ENCODE measurements at places on chromosomes 11 and 22.

GRCh38 chr11:61372659-61373420, 10.7 kb downstream of the TMEM138 start:
- no peak for DNase-seq

- DNase-seq: no peak
Observed at GRCh38 chr11:44899959-44900358, 50.7 kb downstream of the TP53I11 start.

DNA sequence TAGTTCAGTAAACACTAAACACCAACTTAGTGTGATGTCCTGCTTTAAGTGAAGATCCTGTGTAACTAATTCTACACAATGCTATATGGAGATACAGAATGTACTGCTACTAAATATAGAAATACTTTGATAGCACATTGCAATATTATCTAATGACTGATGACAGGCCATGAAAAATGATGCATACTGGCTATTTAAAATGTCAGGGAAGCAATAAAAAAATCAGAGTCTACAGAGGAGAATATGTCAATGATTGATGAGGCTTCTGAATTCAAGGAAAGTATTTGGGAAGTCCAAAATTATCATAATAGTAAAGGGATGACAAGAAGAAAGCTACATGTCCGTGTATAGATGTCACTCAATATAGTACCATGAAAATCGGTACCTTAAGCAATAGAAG, 55.3 kb downstream of the GUCY1A2 start:
- DNase-seq: no peak

- no peak for DNase-seq
Observed at GRCh38 chr11:88501541-88501940, 164.0 kb upstream of the CTSC start.

DNA sequence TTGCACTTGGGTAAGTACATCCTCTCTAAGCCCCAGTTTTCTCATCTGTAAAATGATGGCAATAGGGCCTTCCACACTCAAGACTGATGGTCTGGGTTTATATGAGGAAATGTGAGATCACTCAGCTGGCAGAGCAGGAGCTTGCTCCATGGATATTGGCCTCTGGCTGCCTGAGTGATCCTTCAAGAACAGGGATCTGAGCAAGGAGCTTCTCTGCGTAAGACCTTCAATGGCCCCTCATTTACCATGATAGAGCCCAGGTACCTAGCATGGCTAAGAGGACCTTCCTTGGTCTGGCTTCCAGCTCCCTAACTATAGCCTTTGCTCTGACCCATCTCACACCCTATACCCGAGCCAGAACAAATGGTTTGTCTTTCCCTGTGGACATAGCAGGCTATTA, 5.5 kb downstream of the ROBO4 start:
- no peak for DNase-seq

- DNase-seq: no peak
Observed at GRCh38 chr11:113994077-113994954, 19.4 kb downstream of the HTR3A start.

DNA sequence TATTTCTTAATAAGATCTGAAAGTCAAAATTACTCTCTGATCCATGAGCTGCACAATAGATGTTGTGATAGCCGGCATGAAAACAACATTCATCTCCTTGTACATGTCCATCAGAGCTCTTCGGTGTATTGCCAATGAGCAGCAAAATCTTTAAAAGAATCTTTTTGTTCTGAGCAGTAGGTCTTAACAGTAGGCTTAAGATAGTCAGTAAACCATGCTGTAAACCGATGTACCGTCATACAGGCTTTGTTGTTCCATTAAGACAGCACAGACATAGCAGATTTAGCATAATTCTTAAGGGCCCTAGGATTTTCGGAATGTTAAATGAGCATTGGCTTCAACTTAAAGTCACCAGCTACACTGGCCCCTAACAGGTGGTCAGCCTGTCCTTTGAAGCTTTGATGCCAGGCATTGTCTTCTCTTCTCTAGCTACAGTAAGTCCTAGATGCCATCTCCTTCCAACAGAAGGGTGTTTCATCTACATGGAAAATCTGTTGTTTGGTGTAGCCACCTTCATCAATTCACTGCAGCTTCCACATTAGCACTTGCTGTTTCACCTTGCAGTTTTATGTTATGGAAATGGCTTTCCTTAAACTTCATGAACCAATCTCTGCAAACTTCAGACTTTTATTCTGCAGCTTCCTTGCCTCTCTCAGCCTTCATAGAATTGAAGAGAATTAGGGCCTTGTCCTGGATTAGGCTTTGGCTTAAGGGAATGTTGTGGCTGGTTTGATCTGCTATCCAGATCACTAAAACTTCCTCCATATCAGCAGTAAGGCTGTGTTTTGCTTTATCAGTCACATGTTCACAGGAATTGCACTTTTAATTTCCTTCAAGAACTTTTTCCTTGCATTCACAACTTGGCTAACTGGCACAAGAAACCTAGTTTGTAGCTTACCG, 28.4 kb downstream of the RRP8 start:
- no peak for DNase-seq

DNA sequence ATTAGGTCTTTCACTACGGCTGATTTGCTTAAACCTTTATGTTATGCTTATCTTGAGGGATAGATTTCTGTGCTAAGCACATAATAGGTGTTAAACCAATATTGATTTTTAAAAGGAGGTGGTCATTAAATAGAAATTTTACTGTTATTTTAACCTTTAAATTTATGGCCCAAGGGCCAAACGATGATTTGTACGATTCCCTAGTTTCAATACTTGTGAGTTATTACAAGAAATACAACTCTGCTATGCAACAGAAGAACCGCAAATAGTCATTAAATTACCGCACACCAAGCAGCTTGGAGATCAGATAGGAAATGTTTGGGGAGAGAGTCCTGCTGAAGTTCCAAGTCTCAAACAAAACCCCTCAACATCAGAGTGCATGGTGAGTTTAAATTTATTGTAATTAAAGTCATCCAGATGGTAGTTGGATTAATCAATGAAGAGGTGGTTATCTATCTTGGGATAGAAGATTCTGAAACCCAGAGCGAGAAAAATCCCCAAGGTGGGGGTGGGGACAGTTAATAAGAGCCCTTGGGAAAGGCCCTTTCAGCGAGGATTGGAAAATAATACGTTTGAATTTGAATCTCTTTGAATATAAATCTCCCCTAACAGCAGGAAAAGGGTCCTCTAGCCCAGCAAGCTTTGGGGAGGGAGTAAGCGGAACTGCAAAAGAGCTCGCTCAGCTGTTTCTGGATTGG, 805 bp upstream of the QSER1 start:
- DNase-seq: no peak

DNA sequence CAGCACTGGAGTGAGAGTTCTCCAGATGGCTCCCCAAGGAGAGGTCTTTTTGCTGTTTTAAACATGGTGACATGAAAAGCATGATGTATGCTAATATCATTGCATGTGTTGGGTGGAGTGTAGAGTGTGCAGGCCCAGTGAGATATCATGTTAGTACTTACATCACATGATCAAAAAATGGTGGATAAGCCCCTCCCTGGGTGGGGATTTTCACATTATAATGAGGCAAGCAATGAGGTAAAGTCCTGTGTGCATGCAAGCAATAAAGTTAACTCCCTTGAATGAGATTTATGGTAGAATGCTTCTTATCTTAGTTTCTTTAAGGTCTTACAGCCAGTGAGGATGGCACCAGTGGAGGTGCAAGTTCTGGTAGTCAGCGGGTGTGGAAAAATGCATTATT, 8.5 kb downstream of the FAM111B start:
- DNase-seq: no peak

GRCh38 chr11:65057526-65057925, 827 bp downstream of the NAALADL1 start:
- no peak for DNase-seq

DNA sequence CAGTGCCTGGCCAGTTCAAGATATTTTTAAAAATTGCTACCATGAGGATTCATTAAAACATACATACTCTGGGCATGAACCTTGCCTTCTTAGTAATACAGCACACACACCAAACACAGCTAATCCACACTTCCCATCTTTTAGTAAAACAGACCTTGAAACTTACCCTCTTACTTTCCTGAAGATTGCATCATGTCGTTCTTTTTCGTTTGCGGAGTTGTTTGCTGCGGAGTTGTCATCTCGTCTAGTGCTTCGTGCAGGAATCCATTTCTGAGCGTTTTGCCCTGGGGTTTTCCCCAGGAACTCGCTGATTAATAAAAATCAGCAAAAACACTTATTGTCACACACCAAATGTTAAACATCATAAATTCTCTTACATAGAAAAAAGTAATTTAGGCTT, 3.0 kb downstream of the EIF4G2 start:
- DNase-seq: no peak

- peak; percentile 35 for DNase-seq
Observed at GRCh38 chr11:119056421-119056999, 495 bp downstream of the HYOU1 start.

DNA sequence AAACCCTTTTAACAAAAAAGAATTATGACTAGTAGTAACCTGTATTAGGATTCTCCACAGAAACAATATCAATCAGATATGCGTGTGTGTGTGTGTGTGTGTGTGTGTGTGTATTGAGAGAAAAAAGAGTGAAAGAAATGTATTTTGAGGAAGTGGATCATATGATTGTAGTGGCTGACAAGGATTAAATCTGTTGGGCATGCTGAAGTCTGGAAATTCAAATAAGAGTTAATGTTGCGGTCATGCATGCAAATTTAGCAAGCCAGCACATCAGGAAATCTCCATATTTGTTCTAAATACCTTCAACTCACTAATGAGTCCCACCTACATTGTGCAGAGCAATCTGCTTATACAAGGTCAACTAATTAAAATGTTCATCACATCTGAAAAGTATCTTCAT, 46.8 kb upstream of the IGLL5 start:
- no peak for DNase-seq

DNA sequence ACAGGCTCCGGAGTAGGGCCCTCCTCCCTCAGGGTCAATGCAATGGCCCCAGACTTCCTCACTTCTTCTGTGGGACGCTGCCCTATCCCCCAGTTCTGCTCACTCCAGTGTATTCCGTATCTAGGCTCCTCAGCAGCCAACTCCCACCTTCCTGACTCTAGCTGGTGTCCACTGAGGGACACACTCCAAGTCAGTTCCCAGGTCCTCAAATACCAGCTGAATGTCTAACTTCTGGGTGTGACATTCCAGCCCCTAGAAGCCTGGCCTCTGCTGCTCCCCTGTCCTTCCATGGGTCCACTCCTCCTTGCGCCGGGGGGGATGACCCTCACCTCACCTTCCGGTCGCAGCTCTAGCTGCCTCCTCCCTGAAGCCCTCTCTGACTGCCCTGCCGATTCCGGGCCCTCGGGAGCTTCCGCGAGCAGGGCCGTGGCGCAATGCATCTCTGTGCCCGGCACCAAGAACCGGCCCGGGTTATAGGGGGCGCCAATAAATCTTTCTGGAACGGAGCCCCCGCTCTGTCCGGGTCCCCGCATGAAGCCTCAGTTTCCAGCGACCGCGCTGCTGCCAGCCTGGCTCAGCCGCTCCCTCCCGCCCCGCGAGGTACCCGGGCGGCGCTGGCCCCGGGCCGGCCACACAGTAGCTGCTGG, 15.4 kb downstream of the BAD start:
- DNase-seq: peak; percentile 38

DNA sequence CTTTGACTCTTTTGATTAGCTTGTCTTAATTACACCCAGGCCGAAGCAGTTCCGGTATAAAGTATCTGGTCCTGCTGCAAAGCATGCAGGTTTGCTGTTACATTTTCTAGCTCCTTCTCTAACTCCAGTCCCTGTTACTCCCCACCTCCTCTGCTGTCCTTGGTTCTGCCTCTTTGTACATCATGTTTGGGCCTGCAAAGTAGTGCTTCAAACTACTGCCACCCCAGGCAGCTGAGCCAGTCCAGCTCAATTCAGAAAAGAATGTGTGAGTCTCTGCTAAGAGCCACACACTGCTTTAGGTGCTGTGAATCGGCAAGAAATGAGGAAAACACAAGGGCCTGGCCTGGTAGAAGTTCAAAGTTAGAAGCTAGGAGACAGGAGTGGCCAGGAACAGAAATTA, 136.0 kb downstream of the SERGEF start:
- DNase-seq: no peak

GRCh38 chr11:102974552-102975280, 19.2 kb upstream of the MMP13 start:
- no peak for DNase-seq

- no peak for DNase-seq
Observed at GRCh38 chr22:47047321-47048122, 285.1 kb downstream of the TBC1D22A start.

- DNase-seq: no peak
Observed at GRCh38 chr11:93704237-93704636, 37.1 kb downstream of the TAF1D start.

DNA sequence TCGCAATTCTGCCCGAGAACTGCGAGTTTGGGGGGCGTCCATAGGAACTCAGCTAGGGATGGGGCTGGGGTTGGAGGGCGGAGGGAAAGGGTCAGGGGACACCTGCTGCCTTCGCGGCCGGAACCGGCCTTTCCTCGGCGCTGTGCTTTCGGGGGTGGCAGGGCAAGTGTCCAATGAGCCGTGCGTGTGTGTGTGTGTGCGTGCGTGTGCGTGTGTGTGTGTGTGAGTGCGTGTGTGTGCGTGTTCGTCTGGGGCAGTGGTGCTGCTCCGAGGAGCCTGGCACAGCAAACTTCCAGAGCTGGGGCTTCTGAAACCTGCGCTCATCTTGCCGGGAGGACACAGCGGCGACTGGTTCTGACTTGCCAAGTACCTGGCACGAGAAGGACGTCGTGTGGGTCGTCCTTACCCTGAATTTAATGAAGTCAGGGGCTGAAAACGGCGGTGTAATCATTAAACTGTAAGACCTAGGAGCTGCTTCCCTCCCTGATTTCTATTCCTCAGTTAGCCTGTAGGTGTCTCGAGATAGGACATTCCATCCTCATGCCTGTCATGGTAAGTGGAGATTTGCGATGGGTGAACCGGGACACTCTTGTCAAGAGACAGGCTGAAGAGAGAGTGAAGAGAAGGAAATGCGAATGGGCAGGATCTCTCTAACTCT, 27.0 kb upstream of the AMOTL1 start:
- DNase-seq: no peak

GRCh38 chr11:14189874-14190273, 169.1 kb downstream of the RRAS2 start:
- DNase-seq: no peak

DNA sequence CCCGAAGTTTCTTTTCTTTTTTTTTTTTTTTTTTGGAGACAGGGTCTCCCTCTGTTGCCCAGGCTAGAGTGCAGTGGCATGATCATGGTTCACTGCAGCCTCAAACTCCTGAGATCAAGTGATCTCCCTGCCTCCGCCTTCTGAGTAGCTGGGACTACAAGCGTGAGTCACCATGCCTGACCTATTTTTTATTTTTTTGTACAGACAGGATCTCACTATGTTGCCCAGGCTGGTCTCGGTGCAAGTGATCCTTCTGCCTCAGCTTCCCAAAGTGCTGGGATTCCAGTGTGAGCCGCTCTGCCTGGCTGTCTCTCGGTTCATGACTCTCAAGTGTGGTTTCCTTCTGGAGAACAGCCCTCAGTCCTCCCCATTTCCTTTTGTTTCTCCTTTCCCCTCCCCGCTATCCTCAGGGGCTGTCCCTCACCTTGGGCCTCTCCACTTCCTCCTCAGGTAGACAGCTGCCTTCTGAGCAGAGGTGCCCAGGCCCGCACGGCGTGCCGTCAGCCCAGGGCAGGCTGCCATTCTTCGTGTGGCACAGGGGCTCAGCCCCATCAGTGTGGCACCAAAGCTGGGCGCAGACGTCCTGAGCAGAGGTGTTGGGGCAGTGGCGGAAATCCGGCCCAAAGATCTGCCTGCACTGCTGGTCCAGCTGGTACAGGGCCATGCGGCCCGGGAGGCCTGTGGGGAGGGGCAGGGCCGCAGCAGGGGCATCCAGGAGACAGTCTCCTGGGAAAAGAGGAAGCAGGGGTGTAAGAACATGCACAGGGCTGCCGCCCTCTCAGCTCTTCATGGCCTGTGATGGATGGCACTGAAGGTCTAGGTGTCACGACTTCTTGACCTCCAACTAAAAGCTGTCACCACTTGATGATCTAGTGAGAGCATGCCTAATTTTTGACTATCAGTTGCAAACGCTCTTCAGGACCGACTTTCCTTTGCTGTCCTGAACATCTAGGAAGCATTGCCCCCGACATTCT, 14.0 kb downstream of the ADAMTS8 start:
- DNase-seq: no peak
